ENCODE measurements at places on chromosomes 16 and 17.

- no peak for DNase-seq
Measured at GRCh38 chr17:1725642-1726511, 1.4 kb downstream of the WDR81 start.

GRCh38 chr16:16116841-16117240 is 106.5 kb downstream of the ABCC6 start:
- DNase-seq: no peak

DNA sequence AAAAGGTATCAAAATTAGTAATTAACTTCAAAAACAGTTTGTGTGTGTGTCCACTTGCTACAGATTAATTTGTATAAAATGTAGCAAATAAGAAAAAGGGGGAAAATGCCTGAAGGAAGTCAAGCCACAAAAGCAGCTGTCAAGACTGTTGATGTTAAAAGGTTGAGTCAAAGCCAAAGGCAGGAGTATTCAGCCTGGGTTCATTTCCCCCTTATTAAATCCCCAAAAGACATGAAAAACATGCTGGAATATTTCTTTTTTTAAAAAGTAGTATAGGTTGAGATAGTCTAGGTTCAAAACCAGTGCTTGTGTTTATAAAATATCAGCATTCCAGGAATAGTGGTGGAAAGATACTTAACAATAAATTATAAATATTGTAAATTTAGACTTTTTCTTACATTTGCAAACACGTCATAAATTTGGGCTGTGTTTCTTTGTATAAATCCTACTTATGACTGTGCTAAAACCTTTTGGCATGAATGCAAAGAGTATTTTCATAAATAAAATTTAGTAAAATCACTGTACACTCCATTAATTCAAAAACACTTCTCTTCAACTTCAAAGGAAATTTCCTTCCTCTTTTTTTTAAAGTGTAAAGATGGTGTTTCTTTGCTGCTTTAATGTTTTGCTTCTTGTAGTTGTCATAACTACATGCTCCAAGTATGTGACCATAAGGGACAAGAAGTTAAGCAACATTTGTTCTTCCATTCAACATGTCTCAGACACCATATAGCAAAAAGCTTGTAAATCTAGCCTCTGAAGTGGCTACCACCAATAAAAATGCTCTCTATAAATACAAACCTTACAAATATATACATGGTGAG is 72.0 kb downstream of the SKAP1 start:
- DNase-seq: no peak

GRCh38 chr17:32792207-32792606 is 84.7 kb downstream of the MYO1D start:
- no peak for DNase-seq

DNA sequence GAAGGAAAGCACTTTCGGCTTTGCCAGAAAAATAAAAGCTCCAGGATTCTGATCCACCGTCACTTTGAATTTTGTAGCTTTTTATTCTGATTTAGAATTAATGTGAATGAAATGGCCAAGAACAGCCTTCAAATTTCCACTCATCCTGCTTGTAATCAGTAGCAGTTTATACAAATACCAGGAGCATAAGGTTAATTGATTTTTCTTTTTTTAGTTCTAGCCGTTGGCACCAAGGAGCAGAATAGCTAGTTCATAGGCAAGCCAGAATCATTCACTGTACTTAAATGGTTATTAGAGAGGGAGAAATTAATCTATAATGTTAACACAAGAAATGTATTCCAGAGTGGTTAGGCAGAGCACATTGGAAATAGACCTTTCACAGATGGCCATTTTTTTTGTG is 41.1 kb upstream of the CACNG5 start:
- DNase-seq: no peak

GRCh38 chr16:72475688-72476087 is 303.7 kb upstream of the PMFBP1 start:
- DNase-seq: no peak

DNA sequence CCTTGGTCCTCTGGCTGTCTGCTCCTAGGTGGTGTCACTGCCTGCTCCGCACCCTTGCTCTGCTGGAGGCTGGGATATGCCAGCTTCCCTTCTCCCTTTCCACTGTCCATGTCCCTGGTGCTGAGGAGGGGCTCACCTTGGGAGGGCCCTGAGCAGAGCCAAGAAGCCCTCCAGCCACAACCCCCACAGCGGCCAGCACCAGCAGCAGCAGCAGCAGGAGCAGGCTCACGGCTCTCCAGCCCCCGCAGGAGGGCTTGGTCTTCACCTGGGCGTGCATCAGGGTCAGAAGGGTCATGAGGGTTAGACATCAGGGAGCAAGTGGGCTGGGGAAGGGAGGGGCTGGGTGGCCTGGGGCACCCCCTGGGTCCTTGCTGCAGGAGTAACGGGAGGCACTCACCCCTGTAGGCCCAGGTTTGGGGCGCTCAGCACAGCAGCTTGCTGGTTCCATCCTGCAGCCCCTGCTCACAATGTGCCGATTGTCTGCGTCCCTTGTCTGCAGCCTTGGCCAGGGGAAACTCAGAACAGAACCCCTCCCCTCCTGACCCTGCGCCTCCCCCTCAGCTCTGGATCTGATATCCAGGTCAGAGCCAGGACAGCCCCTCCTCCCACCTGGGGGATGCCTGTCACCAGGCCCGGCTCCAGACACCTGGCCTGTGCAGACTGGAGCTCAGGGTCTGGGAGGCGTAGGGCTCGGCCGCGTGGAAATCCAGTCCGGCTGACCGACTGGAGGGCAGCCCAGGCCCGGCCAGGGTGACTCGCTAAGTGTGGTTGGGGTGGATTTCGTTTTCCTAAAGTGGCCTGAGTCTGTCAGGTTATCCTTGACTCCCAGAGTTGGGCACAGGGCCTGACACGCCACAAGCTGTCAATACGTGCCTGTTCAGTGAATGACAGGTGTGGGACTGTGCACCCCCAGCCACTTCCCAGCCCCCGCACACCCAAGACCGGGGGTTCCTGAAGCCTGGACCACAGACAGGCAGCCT is at the start of gene BRICD5:
Gene BRICD5, minus strand, starts transcription at position 478 of the 980 bp plus-strand sequence. Its CDS starts 30 bp downstream, at position 448.
- DNase-seq: no peak

GRCh38 chr17:75959051-75959838 is 18.4 kb upstream of the FBF1 start:
- no peak for DNase-seq

- DNase-seq: no peak
Measured at GRCh38 chr17:8046306-8046928, 7.6 kb downstream of the ALOX15B start.

DNA sequence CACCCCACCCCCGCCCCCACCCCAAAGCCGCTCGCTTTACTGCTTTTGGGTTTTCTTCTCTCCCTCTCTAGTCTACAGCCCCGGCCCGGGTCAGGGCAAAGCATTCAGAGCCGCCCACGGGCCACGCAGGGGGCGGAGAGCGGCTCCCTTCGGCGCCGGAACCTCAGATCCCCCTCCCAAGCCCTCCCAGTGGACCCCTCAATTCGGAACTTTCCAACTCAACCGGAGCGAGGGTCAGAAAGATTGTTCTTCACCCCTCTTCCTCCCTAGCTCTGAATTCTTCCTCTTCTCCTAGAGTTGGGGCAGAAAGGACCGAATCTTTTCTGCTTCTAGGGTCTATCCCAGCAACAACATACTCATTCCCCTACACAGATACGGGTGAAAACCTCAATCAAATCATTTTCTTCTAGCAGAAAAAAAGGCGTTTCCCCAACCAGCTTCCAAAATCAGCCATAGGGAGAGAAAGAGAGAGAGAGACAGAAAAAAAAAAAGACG is 1.0 kb downstream of the HOXB2 start:
- DNase-seq: no peak

- DNase-seq: no peak
Measured at GRCh38 chr17:17431605-17432004, 45.2 kb upstream of the MED9 start.

- no peak for DNase-seq
Measured at GRCh38 chr17:49015924-49016774, 19.0 kb downstream of the IGF2BP1 start.

DNA sequence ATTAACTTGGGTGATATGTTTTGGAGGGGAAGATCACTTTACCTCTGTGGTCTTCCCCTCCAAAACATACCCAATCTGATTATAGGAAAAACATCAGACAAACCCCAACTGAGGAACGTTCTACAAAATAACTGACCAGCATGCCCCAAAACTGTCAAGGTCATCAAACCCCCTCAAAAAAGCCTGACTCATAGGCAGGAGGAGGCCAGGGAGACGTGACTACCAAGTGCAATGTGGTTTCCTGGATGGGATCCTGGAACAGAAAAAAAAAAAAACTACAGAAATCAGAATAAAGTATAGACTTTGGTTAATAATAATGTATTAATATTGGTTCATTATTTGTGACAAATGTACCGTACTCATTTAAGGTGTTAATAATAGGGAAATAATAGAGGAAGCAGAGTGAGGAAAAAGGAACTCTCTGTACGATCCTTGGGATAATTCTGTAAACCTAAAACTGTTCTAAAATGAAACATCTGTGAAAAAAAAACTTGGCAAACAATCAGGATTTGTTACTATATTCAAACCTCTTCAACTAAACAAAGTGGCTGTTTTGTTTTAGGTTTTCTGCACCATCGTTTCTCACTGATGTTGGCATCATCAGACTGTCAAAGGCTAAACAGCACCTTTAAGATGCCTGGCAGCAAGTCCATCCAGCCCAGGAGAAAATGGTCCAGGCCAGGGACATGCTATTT is 266.7 kb upstream of the SDK2 start:
- no peak for DNase-seq

- no peak for DNase-seq
Measured at GRCh38 chr17:78132084-78132676, 1.6 kb downstream of the TMC8 start.

GRCh38 chr16:77555126-77555525 is 120.3 kb upstream of the ADAMTS18 start:
- DNase-seq: no peak

DNA sequence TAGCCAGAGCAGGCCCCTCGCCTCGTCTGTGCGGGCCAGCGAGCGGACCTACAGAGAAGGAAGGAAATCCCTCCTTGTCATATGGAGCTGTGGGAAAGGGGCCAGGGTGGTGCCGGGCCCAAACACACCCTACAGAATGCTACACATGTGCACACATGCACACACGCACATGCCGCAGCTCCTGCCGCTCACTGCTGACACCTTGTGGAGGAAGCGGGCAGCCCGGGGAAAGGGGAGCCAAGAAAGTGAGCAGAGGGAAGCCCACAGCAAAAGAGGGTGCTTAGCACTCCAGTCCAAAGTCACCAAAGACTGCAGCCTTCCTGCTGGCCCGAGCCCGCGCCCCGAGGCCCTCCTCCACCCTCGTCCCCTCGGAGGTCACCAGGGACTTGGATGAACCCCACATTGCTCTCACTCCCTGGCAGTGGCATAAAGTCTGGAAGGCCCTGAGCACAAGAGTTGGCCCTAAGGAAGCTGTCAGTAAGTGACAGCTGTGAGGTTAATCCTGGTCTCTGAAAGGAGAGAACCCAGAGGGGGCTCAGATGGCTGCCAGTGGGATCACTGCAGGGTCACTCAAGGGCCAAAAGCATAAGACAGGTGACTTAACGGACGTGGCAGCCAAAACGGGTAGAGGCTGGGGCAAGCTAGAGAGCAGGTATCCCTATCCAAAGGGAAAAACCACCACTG is 68.2 kb downstream of the MYO18A start:
- DNase-seq: peak; percentile 57

DNA sequence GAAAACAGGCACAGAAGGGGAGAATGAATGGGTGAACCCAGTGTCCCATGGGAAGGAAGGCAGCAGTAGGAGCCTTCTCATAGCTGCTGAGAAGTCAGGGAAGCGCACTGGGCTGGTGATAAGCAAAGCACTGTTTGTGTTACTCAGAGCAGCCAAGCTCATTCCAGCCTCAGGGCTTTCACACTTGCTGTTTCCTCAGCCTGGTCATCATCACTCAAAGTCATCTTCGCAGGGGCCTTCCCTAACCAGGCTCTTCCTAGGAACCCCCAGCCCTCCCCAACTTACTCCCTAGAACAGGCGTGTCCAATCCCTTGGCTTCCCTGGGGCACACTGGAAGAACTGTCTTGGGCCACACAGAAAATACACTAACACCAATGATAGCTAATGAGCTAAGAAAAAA is 32.1 kb upstream of the LONP2 start:
- no peak for DNase-seq

- DNase-seq: no peak
Measured at GRCh38 chr17:69402052-69402451, 12.4 kb upstream of the MAP2K6 start.

DNA sequence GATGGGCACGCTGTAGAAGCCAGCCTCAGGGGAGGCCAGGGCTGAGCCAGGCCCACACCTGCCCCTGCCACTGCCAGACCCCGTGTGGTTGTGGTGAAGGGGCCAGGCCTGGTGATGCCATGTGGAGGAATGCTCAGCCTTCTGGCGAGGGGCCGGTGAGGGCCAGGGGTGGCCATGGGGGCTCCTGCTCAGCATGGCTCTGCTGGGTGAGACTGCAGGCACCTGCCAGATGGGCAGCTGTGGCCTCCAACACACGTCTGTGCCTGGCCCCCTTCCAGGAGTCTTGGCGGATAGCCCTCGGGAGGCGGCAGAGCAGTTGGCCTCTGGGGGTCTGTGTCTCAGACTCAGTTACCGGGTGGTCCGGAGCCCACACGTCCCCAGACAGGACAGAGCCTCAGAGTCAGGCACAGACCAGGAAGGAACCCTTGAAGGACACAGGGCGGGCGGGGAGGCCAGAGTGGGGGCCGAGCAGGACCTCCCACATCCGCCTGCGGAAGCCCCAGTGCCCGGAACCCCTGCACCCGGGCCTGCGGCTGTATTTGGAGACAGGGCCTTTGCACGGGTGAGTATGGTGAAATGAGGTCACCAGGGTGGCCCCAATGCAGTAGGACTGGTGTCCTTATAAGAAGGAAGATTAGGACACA is 22.5 kb upstream of the CHMP6 start:
- DNase-seq: no peak

- no peak for DNase-seq
Measured at GRCh38 chr17:44941712-44942331, 5.8 kb downstream of the KIF18B start.

DNA sequence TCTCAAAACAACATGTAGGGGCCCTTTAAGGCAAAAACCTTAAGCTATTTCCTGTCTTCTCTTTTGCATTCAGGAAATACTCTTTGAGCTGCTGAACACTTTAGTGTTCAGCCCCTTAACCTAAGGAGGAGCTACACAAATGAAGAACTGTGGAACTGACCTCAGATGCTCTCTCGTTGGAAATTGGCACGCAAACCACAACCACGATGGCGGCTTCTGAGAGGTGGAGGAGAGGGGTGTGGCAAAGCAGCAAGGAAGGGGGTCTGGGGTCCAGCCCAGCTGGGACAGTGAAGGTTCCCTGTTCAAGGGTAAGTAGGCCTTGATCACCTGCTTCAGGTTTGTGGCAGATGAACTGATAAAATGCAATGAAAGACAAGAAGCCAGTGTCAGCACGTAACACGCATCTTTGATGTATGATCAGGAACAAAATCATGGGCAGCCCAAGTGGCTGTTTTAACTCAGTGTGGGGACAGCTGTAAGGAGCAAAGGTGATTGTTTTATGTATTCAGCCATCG is 291.6 kb upstream of the TNRC6C start:
- no peak for DNase-seq
